ENCODE measurements at places on chromosomes 6 and 20.

DNA sequence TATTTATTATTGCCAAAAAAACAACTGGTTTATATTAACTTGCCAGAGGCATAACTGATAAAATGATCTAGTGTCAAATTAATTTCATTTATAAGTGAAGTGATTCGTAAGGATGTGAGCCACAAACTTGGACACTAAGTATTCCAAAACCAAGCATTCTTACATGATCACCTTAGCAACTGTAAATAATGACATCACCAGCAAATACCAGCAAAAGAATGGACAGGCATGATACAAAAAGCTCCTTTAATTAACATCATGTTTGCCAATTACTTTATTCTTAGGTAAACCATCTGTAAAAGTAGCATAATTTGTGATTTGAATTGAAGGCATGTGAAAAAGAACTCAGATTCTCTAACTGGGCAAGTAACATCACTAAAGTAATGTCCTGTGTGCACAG is 17.2 kb upstream of the FNDC1 start:
- no peaks in the 10 kb centered on the region for H3K36me3 ChIP-seq
- no peak overlapping the region for H3K4me3 ChIP-seq
- no peaks in the 10 kb centered on the region for H3K4me1 ChIP-seq
- no peaks in the 10 kb centered on the region for H3K27me3 ChIP-seq

GRCh38 chr6:1475174-1475573 is 85.8 kb downstream of the FOXF2 start:
- H3K27me3 ChIP-seq = no peaks in the 10 kb centered on the region
- no peaks in the 10 kb centered on the region for H3K4me1 ChIP-seq
- H3K4me3 ChIP-seq = no peak overlapping the region
- H3K36me3 ChIP-seq = no peaks in the 10 kb centered on the region
- no peak for DNase-seq

GRCh38 chr20:59403261-59403961 is 103.0 kb downstream of the EDN3 start:
- H3K4me1 ChIP-seq = no peaks in the 10 kb centered on the region
- no peak overlapping the region for H3K4me3 ChIP-seq
- no peaks in the 10 kb centered on the region for H3K36me3 ChIP-seq

- H3K4me1 ChIP-seq = no peaks in the 10 kb centered on the region
- H3K36me3 ChIP-seq = no peaks in the 10 kb centered on the region
- no peaks in the 10 kb centered on the region for H3K27me3 ChIP-seq
- no peak overlapping the region for H3K4me3 ChIP-seq
- H3K27ac ChIP-seq = no peak overlapping the region
These were observed 133.8 kb downstream of the ANKRD60 start for GRCh38 chr20:58094698-58095097.

DNA sequence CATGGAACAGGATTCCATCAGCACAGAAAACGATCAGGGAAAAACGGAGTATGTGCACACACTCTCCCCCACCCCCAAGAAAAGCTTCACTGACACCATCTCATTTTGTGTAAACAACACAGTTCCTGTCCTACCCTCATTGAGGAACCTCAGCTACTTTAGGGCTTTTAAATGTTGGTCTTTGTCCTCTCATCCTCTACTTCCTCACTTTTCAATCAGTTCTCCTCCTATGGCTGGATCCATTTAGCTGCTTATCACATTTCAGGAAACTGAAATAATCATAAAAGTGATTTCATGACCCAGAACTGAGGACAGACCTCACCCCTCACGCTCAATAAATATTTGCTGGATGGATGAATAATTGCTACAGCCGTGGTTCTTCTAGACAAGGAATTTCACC is 33.1 kb upstream of the PNRC1 start:
- H3K27ac ChIP-seq = no peak overlapping the region
- no peak for DNase-seq
- H3K4me1 ChIP-seq = peaks cover 5% of the 10 kb centered on the region
- no peaks in the 10 kb centered on the region for H3K36me3 ChIP-seq
- no peak overlapping the region for H3K4me3 ChIP-seq
- no peaks in the 10 kb centered on the region for H3K27me3 ChIP-seq

GRCh38 chr6:55445648-55446204 is 118.5 kb downstream of the GFRAL start:
- H3K36me3 ChIP-seq = no peaks in the 10 kb centered on the region
- no peaks in the 10 kb centered on the region for H3K4me1 ChIP-seq
- no peak overlapping the region for H3K27ac ChIP-seq

GRCh38 chr20:37918035-37918434 is 15.1 kb downstream of the VSTM2L start:
- H3K27ac ChIP-seq = no peak overlapping the region
- peaks cover 25% of the 10 kb centered on the region for H3K4me1 ChIP-seq
- no peaks in the 10 kb centered on the region for H3K36me3 ChIP-seq
- DNase-seq = no peak

- no peak for DNase-seq
- no peaks in the 10 kb centered on the region for H3K36me3 ChIP-seq
- no peaks in the 10 kb centered on the region for H3K4me1 ChIP-seq
- no peak overlapping the region for H3K4me3 ChIP-seq
These were observed 60.7 kb downstream of the GRIK2 start for GRCh38 chr6:101454106-101454676.

- no peaks in the 10 kb centered on the region for H3K27me3 ChIP-seq
- H3K4me1 ChIP-seq = no peaks in the 10 kb centered on the region
- H3K27ac ChIP-seq = no peak overlapping the region
- no peak overlapping the region for H3K4me3 ChIP-seq
- H3K36me3 ChIP-seq = no peaks in the 10 kb centered on the region
- no peak for DNase-seq
These were observed 101.3 kb downstream of the RTN4IP1 start for GRCh38 chr6:106527979-106528378.

DNA sequence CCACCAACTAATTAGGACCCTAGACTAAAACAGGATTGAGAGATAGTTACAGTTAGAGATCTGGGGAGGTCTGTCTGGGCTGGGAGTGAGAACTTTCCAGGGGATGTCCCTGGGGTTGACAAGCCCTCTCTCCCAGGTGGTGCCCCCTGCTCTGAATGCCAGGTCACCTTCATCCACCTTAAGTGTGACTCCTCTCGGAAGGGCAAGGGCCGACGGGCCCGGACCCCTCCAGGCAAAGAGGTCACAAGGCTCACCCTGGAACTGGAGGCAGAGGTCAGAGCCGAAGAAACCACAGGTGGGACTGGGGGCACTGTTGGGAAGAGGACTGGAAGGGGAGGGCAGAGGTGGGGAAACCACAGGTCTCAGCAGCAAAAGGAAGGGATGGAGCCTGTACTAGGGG is 17.0 kb upstream of the ZNF76 start:
- H3K36me3 ChIP-seq = peaks cover 13% of the 10 kb centered on the region
- no peak overlapping the region for H3K27ac ChIP-seq

GRCh38 chr20:6057691-6058090 is 3.8 kb upstream of the LRRN4 start:
- no peaks in the 10 kb centered on the region for H3K36me3 ChIP-seq
- peaks cover 5% of the 10 kb centered on the region for H3K4me1 ChIP-seq
- H3K27ac ChIP-seq = no peak overlapping the region
- no peak for DNase-seq

DNA sequence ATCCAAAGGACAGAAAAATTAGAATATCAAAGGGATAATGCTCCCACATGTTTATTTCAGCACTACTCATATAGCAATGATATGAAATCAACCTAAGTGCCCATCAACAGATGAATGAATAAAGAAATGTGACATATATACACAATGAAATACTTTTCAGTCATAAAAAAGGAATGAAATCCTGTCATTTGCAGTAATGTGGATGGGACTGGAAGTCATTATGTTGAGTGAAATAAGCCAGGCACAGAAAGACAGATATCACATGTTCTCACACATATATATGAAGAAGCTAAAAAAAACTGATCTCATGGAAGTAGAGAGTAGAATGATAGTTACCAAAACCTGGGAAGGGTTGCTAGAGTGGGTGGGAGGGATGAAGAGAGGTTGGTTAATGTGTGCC is 135.7 kb downstream of the IBTK start:
- no peaks in the 10 kb centered on the region for H3K27me3 ChIP-seq
- H3K36me3 ChIP-seq = no peaks in the 10 kb centered on the region
- H3K27ac ChIP-seq = no peak overlapping the region
- no peaks in the 10 kb centered on the region for H3K4me1 ChIP-seq

- no peak overlapping the region for H3K27ac ChIP-seq
- H3K4me3 ChIP-seq = no peak overlapping the region
These were observed 22.1 kb downstream of the ARMC2 start for GRCh38 chr6:108870357-108870756.

- no peaks in the 10 kb centered on the region for H3K27me3 ChIP-seq
- no peaks in the 10 kb centered on the region for H3K36me3 ChIP-seq
- no peak overlapping the region for H3K4me3 ChIP-seq
- H3K4me1 ChIP-seq = peaks cover 2% of the 10 kb centered on the region
These were observed 27.5 kb downstream of the BNIP5 start for GRCh38 chr6:36309203-36309602.

GRCh38 chr6:22113026-22113766 is 183.6 kb downstream of the PRL start:
- H3K4me3 ChIP-seq = no peak overlapping the region
- H3K27me3 ChIP-seq = no peaks in the 10 kb centered on the region
- no peak overlapping the region for H3K27ac ChIP-seq
- H3K36me3 ChIP-seq = peaks cover 53% of the 10 kb centered on the region
- H3K4me1 ChIP-seq = peaks cover 7% of the 10 kb centered on the region
- no peak for DNase-seq

DNA sequence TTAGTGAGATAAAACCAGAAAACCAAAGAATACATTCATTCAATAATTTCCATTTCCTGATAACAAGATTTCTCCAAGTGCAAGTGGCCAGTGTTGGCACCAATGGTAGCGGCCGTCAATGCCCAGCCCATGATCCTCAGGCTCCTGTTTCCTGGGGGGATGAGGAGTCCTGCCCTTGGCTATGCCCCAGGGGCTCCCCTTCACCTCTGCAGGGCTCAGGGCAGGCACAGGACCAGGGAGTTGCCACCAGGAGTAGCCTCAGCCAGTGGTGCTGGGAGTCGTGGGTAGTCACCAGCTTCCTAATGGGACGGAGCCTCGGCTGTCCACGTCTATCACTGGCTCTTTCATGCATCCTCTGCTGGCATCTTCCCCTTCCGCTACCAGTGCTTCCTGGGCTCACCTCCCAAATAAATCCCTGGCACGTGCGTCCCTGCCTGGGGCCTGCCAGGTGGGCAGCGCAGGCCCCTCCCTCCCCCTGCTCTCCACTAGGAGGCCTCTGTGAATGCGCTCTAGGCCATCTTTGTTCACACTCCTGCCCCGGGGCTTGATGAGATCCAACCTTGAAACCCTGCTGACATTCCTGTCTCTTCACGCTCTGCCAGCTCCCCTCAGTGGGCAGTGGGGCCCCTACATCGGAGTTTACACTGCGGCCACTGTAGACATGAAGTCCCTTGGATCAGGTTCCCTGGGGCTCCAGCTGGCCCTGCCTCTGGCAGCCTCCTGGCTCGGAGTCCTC is 215.7 kb downstream of the SYNDIG1 start:
- H3K4me3 ChIP-seq = no peak overlapping the region
- H3K36me3 ChIP-seq = no peaks in the 10 kb centered on the region
- H3K27ac ChIP-seq = peak overlapping the region; percentile 77
- no peaks in the 10 kb centered on the region for H3K27me3 ChIP-seq
- H3K4me1 ChIP-seq = peaks cover 40% of the 10 kb centered on the region
- DNase-seq = no peak

GRCh38 chr6:52504782-52505136 is 72.1 kb downstream of the TRAM2 start:
- H3K27ac ChIP-seq = no peak overlapping the region
- H3K4me3 ChIP-seq = no peak overlapping the region
- peaks cover 13% of the 10 kb centered on the region for H3K4me1 ChIP-seq
- peaks cover 6% of the 10 kb centered on the region for H3K36me3 ChIP-seq

DNA sequence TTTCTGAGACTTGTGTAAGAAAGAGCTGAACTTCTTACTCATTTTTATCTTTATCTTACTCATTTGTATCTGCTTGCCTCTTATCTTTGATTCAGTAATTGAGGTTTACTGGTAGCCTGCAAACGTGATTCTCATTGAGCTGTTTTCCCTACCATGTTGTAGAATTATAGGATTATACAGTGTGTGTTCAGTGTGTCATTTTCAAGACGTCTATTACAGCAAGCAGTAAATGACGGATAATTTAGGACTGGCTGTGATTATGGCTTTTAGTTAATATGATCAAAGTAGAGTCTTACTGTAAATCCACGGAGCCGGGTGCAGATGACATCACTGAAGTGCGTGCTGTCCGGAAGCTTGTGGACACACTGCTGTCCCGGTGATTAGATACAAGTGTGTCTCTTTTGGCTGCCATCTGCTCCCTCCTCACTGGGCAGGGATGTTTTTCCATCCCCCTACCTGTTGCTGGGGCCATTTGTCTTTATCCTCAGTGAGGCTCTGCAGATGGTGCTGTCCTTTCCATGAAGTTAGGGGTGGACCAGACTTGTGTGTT is 6.0 kb downstream of the NELFCD start:
- H3K27ac ChIP-seq = no peak overlapping the region
- H3K4me1 ChIP-seq = peaks cover 12% of the 10 kb centered on the region
- H3K4me3 ChIP-seq = no peak overlapping the region

- no peaks in the 10 kb centered on the region for H3K27me3 ChIP-seq
- no peaks in the 10 kb centered on the region for H3K4me1 ChIP-seq
- no peak overlapping the region for H3K27ac ChIP-seq
- H3K36me3 ChIP-seq = no peaks in the 10 kb centered on the region
These were observed 338.1 kb downstream of the PREX1 start for GRCh38 chr20:48489656-48490055.

DNA sequence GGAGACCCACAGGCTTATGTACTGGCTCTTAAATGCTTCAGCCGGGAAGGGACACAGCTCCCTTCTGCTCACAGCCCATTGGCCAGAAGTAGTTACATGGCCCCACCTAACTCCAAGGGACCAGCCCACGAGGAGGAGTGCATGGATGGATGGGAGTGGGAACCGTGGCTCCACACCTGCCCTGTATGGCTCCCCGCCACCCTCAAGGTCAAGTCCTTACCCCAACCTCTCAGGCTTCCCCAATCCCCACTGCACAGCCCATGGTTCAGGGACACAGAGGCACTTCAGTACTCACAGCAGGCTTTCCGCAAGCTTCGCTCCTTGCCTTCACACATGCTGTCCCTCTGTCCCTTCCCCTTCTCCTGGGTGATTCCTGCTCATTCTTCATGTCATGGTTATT is 137.9 kb upstream of the KCNG1 start:
- DNase-seq = no peak
- no peaks in the 10 kb centered on the region for H3K27me3 ChIP-seq
- no peaks in the 10 kb centered on the region for H3K4me1 ChIP-seq
- no peak overlapping the region for H3K27ac ChIP-seq
